Activated CD4-positive, alpha-beta memory T cell treated with anti-CD3 and anti-CD28 coated beads, Interleukin-2, amount 10 ng/mL, durations not matched to agents 7 days and 5 days (primary cell): ENCODE measurements at places on chromosomes 16 and 17.

DNA sequence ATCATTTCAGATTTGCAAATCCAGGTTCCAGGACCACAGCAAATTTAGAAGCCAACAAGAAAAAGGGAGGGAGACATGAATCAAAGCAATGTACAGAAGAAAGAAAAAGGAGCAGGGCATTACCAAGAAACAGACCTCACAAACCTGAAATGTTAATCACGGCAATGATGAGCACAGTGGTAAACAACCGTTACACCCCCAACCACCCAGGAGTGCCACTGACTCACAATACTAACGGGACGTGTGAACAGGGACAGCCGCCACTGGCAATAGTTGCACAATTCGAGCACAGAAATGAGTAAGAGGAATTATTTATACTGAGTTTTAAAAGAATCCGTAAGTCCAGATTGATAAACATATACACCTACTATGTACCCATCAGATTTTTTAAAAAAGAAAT lies 13.8 kb downstream of the USP22 start:
- DNase-seq = peak; percentile 42

DNA sequence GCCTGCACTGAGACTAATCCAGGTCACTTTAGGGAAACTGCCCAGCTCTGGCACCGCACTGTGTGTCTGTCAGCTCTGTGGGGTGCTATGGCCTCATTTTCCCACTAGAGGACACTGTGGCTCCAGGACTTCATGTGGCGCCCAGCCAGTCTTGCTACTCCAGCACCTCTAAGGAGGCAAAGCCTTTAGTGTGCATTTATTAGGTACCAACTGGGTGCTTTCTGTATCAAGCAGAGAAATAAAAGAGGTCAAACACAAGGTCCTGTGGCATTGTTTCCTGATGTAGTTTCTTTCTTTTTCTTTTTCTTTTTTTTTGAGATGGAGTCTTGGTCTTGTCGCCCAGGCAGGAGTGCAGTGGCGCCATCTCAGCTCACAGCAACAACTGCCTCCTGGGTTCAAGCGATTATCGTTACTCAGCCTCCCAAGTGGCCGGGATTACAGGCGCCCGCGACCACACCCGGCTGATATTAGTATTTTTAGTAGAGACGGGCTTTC lies 12.5 kb upstream of the RHBDL3 start:
- peak; percentile 82 for DNase-seq

DNA sequence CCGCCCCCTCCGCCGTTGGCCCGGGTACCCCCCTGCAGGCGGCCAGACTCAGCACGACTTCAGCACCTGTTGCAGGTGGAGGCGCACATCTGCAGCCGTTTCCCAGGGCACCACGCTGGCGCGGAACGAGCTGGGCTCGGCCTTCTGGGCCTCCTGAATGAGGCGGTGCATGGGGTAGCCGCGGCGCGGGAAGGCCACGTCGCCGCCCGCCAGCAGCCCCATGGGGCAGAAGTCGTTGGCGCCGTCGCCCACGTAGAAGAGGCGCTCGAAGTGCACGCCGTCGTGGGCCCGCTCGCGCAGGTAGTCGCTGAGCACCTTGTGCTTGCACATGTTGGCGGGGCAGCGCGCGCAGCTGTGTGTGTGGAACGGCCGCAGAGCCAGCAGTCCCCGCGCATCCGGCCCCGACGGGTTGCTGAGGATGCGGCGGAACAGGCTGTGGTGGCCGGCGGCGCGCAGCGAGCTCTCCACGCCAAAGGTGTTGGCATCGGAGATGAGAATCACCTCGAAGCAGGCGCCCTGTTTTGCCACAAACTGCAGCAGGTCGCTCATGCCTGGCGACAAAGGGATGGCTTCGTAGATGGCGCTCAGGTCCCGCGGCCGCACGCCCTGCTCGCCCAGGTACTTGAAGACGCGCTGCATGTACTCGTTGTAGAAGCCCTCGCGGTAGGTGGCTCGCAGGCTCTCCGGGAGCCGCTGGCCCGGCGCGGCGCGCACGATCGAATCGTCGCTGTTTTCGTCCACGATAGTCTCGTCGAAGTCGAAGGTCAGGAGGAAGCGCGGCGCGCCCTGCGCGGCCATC lies 6.2 kb downstream of the PHOSPHO1 start:
- DNase-seq = peak; percentile 71

GRCh38 chr17:55546991-55547664 lies 35.9 kb upstream of the SMIM36 start:
- no peak for DNase-seq

- no peak for DNase-seq
These were observed 744 bp upstream of the PLXDC1 start for GRCh38 chr17:39151943-39152818.

GRCh38 chr16:84735849-84736586 lies 36.2 kb downstream of the USP10 start:
- peak; percentile 59 for DNase-seq

GRCh38 chr17:49132699-49133364 lies at the start of gene B4GALNT2:
B4GALNT2 (plus strand) TSS chr17:49132769; CDS start chr17:49132793, 24 bp downstream.
- DNase-seq = no peak
